ENCODE measurements at places on chromosomes 3 and 15.
A peak's percentile ranks its signal among the peaks of the same experiment; 100 is the strongest.

DNA sequence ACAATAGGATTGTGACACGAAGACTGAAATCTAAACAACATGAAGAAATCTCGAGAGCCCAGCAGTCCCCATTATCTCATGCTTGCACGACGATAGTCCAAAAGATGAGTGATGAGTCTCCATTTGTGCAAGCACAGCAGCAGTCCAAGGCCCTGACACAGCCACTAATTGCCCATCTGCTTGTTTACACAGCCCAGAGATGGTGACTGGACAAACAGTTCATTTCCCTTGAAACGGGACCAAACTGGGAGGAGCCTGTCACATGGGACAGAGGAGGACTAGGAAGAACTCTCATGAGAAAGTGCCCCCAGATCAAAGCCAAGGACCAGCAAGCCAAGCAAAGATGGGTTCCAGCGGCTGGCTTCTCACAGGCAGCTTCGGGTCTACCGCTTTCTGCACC, 121.0 kb downstream of the GREM1 start:
- no peak for DNase-seq

- DNase-seq: no peak
Observed at GRCh38 chr3:20256144-20256543, 70.1 kb upstream of the SGO1 start.

GRCh38 chr3:21170964-21171363, 580.0 kb downstream of the ZNF385D start:
- peak; percentile 8 for DNase-seq

DNA sequence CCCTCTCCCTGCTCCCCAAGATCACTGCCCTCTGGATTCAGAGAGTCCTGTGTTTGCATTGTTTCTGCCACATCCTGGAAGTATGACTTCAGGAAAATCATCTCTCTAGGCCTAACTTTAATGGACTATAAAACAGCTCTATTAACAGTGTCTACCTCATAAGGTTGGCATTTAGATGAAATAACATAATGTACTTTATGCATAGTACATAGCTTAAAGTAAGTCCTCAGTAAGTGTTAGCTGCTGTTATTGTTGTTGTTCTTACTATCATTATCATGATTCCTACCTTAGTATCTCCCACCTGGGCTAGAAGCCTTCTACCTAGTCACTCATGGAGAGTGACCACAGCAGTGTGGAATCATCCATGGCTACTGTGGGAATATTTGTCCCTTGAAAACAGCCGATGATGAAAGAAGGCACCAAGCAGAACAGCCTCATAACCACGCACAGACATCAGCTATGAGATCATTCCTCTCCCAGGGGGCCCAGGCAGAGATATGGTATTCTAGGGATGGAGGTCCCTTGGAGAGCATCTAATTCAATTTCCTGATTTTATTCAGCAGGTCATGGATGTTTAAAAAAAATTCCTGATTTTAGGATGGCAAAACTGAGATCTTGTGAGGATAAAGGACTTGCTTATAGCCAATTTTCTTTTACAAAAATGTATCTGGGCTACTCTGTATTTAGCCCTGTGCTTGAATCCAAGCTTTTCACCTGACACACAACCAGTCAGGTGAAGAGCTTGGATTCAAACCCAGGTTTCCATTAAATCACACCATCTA, 1.9 kb downstream of the FSD2 start:
- DNase-seq: peak; percentile 30

- no peak for DNase-seq
Observed at GRCh38 chr3:119571230-119571629, 8.1 kb upstream of the ADPRH start.

DNA sequence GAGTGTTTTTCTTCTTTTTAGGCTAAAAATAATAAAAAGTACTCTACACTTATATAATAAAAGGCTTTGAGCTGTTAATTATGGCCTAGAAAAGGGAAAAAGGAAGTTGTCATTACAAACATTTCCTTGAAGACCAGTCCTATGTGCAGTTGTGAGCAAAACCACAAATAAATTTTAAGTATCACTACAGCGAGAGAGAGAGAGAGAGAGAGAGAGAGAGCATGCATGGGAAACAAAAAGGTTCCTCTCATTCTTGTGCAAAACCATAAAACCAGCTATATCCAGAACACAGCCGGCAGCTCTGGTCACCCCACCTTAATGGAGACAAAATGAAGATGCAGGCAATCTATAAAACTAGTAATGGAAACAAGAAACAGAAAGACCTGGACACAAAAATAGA, 33.6 kb downstream of the HEG1 start:
- no peak for DNase-seq

GRCh38 chr3:168558728-168559411, 463.1 kb upstream of the GOLIM4 start:
- no peak for DNase-seq

Data from choroid plexus epithelial cell (primary cell).